COLO829 (cell line): ENCODE measurements at places on chromosomes 6 and 20.

GRCh38 chr6:1464781-1465370 lies 75.5 kb downstream of the FOXF2 start:
- no peak for DNase-seq

- DNase-seq, result no peak
These were observed 56.4 kb downstream of the CD24 start for GRCh38 chr6:106918115-106918514.

- DNase-seq, result no peak
These were observed 338.7 kb upstream of the ARID1B start for GRCh38 chr6:156438350-156438923.

- DNase-seq, result peak; percentile 54
These were observed 368.2 kb downstream of the SYNE1 start for GRCh38 chr6:152268846-152269442.

DNA sequence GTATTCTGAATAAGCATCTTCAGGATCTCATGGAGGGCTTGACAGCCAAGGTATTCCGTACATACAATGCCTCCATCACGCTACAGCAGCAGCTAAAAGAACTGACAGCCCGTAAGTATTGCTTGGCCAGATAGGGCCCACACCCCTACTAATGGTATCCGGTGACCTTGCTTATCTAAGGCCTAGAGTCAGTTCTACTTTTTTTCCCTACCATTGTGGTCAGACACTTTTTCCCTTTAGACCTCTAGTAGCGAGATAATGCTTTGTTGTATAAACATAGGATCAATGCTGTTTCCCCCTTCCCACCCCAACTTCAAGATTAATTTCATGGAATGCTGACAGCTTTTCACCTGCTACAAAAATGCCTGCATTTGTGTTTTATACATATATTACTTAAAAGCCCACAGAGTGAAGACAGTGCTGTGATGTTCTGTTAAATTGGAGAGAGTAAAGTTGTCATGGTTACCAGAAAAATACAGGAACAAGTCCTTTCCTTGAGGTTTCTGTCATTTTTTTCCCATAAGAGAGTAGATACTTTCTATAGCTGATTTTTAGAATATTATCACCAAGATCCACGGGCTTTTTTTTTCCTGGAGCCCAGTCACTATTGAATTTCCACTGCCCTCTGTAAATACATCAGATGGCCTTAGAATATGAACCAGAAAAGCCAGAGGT lies 20.9 kb upstream of the PLCG1 start:
- DNase-seq, result no peak

DNA sequence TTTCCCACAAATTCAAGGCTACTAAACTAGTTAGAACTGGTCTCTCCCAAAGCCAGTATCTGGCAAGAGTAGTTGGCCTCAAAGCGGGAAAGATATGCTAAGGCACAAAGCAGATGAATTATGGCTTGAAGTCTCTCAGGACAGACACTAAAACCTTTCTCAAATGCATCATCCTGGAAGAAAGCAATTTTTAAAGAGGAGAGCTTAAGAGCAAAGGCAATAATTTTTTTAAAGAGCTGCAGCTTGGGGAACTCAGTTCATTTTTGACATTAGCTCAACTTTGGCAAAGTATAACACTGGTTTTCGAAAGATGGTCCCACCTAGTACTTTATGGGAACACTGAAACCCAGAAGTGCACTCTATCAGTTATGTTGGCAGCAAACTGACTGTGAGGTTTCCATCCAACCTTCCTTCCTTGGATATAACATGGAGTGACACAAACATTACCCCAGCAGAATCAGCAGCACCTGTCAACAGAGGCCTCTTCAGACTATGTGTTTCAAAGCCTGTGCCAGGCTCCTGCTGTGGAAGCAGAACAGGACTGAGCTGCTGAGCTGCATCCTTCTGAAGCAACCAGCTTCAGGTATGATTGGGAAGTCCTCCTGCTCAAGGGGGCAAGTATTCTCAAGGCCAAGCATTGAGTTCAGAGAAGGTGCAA lies 852.3 kb upstream of the HS3ST5 start:
- DNase-seq, result no peak

DNA sequence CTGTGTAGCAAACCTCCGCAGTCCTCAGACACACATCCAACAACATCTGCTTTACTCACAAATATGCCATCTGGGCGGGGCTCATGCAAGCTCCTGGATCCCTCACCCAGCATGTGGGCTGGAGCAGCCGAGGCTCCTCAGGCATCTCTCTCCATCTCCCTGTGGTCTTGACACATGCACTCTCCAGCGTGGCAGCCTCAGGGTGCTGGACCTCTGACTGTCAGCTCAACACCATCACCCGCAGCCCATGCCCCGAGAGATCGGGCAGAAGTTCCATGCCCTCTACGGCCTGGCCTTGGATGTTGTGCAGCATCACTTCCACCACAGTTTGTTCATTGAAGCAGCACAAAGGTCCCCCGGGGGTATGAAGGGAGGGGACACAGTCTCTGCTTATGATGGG lies 32.6 kb upstream of the CD93 start:
- no peak for DNase-seq

DNA sequence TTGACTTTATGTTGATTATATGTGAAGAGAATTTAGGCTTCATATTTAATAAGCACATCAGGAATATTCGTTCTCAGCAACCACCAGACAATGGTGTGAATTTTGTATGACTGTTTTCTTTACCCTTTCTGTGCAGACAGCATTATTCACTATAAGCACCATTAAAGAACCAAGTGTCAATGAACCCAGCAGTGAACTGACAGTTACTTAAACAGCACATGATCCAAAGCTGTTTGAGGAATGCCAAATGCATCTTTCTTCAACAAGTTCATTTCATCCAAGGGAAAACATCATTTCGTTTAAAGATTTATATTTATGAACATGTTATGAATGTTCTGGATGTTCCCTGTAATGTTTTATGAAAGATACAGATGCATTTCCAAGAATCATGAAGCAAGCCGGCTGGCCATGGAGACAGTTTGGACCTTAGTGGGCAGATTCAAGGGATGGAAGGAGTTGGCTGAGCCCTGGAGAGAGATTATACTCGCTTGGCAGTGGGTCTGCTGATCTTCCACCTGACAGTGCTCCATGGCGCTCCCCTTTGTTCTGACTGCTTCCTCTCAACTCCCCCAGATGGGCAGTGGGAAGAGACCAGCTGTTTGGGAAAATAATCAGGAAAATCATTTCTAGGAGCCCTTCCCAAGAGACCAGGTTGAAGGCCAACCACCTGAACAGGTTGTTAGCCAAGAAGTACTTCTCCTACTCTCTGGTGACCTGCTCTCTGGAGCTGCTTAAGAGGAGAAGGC lies 326.0 kb upstream of the RSPO3 start:
- no peak for DNase-seq

GRCh38 chr6:44000164-44000842 lies 126.9 kb downstream of the MRPL14 start:
- DNase-seq, result no peak

DNA sequence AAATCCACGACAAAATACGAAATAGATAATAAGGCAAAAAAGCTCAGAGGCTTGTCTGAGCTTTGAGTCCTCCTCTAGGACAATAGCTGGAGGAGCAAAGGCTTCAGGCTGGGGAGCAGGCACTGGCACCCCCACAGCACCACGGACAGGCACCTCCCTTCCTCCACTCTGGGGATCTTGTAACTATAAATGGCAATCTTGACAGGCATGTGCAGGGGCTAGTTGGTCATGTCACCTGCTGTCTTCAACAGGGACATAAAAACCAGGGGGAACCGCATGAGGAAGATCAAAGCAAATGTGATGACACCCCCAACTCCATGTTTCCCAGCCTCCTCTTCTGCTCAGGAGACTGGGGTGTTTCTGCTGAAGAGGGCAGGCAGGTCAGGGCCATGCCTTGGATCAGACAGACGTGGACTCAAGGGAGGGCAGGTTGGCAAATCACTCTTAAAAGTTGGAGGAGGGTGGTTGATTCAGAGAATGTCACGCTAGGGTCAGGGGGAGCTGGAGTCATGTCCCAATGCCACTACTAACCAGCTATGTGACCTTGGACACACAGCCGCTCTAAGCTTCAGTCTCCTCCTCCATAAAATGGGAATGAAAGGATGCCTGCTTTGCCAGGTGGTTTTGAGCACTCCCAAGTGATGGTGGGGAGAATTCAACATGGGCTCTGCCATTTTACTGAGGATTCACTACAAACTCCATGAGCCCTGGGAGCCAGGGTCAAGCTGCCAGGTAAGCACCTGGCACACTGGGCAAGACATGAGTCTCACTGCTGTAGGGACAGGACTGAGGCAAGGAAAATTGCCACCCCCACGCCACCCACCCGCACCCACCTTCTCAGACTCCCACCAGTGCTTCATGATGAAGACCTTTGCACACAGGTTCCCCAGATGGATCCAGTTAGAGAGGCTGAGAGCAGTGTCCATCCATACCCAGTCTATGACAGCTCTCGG lies 48.0 kb downstream of the NPEPL1 start:
- DNase-seq, result no peak

DNA sequence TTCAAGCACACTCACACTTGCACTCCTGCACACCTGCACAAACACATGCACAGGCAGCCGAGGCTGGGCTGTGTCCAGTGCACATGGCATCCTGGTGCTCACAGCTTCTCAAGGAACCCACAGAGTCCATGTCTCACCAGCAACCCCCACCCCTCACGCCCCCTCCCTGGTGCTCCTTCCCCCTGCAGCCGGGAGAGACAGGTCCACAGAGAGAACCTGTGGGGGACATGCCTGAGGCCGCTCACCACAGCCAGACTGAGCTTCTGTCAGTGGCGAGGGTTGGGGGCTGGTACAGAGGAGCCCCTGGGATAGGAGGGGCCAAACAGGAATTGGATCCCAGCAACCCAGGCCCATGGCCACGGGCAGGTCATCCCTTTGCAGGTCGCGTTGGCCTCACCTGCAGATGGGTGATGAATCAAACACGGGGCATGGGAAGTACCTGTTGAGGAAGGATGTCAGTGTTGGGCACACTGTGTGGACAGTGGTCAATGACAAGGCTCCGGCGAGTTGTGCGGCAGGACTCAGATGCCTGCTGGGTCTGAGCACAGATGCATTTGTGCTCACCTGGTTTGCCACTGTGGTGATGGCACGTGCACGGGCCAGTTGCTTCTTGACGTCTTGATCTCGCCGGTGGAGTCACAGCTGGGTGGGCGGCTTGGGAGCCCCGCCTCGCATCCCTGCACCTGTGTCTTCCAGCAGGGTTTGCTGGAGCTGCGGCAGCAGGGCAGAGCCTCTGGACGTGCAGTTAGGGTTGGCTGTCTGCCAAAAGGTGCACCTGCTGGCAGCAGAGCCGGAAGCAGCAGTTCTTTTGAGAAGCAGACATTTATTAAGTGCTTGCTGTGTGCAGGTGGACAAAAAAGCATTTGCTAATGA lies 113.0 kb downstream of the ERMARD start:
- no peak for DNase-seq

DNA sequence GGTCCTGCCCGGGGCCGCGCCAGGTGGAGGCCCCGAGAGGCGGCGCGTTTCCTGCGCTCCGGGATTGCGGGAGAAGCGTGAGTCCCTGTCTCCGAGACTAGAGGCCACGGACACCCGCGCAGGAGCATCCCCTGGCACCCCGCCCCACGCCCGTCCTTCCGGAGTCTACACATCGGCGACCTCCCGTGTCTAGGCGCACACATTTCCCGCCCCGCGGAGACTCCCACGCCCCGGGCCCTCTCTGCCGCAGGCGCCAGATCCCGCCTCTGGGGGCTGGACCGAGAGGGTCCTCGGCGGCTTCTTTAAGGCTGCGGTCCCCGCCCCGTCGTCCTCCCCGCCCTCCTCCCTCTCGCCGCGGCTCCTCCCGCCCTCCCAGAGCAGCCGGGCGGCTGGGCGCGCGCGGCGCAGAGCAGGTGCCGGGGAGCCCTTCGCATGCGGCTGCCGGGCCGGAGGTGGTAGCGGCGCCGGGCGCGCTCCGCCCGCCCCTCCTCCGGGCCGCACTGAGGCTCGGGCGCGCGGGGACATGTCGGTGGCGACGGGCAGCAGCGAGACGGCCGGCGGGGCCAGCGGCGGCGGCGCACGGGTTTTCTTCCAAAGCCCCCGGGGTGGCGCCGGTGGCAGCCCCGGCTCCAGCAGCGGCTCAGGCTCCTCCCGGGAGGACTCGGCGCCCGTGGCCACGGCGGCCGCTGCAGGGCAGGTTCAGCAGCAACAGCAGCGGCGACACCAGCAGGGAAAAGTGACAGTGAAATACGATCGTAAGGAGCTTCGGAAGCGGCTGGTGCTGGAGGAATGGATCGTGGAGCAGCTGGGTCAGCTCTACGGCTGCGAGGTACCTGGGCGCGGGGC lies at the start of gene PPP1R14C:
Gene PPP1R14C, plus strand, starts transcription at position 375 of the 846 bp plus-strand sequence. Its CDS starts 149 bp downstream, at position 524.
- no peak for DNase-seq

DNA sequence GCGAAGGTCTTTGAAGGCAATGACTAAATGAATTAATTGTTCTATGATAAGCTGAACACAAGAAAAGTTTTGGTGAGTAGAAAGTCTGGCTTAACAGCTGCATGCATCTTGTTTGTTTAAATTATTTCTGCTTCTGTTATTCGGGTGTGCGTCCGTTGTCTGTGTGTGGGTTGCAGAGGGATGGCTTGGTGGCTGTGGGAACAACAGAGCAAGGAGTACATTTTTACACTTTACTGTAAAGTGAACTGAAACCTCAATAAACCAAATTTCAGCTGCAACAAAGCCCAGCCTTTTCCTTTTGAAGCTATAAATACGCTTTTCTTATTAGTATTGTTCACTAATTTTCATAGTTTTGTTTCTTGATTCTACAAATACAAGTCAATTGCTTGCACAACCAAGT lies 3.5 kb upstream of the LAMP5 start:
- no peak for DNase-seq

DNA sequence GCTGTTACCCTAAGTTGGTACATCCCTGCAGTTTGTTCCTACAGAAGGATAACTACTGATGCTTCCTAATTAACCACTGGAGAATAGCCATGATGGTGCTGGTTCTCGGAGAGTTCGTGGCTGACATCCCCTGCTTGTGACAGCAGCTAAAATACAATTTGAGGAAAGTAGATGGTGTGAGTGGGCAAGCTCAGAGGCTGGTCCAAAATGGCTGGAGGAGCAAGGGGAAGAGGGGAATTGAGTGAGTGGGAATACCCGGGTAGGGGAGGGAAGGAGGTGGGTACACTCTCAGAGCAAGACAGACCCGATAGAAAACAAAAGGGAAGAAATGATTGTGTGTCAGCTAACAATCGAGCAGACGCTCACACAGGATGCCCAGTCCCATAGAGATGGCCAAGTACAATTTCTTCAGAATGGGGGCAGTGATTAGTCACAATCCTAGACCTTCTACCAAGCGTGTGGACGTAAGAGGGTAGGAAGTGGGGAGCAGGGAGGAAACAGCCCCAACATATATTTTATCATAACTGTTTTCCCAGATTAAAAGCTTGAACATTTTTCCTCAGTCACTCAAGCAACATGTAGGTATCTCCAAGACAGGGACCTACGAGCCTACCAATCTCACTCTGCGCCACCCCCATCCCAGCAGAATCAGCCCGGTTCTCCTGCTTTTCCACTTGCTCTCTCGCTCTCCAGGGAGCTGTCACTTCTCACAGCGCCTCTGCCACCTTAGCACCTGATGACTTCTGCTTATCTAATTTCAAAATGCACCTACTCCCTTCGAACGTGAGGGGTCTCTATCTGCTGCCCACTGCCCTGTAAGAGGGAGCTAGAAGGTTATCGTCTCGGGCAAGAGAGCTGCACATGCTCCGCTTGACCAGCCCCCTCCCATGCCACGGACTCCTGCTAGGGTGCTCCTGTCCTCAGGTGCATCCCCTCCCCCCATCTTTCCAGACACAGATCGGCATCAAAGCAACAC lies 26.2 kb downstream of the RIPOR2 start:
- DNase-seq, result no peak

GRCh38 chr20:35597186-35597585 lies 18.4 kb upstream of the SPAG4 start:
- no peak for DNase-seq
